ENCODE measurements at places on chromosomes 6 and 20. TPM values are rescaled to one million over a fixed set of nuclear protein-coding genes. Genes with fewer than 3 reads are reported as not detected.

CASS4 gene
- total RNA-seq, result 0.40 TPM

GRCh38 chr6:108801366-108801765 lies 46.9 kb upstream of the ARMC2 start:
- DNase-seq, result no peak

GRCh38 chr20:21632735-21633053 lies 72.8 kb upstream of the PAX1 start:
- DNase-seq, result no peak

GRCh38 chr20:17709361-17710293 lies 9.9 kb downstream of the BANF2 start:
- no peak for DNase-seq

RHAG gene
- 0.62 TPM for total RNA-seq

- DNase-seq, result no peak
Measured at GRCh38 chr6:93196406-93196970, 222.9 kb downstream of the EPHA7 start.

E2F1 gene
- total RNA-seq, result 1.1 TPM

GRCh38 chr6:2818593-2818992 lies 23.1 kb downstream of the SERPINB1 start:
- no peak for DNase-seq

PTK6 gene
- total RNA-seq, result 0.13 TPM

DNA sequence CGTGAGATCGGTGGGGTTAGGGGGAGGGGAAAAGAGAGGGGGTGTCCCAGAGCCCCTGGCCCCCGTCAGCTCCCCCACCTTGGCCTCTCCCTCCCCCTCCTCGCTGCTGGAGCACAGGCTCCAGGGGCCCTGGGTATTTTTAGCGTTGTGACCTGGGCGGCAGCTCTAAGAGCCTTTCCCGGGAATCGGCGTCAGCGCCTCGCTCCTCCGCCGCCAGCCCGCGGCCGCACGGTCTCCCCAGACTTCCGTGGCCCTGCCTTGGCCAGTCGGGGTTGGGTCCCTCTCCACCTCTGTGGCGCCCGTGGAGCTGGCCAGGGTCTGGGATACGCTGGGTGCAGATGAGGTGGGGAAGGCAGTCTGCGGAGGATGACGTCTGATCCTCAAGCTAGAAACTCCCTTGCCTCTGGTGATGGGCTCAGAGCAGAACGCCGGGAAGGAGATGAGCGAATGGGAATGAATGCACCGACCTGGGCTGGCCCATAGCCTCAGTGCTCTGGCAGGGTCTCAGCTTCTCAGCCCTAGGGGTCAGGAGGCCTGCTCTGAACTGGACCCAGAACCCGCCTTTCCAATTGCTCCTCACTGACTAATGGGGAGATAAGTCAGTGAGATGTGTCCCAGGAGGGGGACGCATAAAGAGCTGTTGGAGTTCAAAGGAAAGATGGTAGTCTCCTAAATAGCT lies 883 bp upstream of the DBNDD2 start:
- DNase-seq, result peak; percentile 69

DACT2 gene
- total RNA-seq, result 1.6 TPM

DNA sequence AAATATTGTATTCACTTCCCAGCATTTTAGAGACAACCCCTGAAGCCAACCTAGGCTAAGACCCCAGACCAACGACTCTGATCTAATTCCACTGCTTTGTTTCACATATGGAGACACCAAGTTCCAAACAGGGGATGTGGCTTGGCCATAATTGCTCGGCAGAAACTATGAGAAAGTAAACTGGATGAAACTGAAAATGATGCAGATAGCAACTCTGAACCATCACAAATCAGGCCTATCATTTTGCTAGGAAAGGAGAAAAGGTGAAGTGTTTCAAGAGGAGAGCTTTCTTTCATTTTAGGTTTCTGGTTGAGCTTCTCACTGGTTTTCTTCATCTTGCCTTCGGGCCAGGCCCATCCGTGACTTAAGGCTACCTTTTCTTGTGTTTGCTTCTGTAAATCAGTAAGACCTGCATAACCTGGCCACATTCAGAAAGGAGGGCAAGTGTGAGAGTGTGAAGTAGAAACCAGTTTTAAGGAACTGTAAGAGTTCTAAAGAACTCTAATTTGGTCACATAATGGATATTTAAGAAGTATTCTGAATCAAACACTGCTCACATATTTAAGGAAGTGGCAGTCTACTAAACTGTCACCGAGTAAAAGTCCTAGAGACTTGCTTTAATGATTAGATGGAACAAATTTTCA lies 105.8 kb downstream of the BACH2 start:
- no peak for DNase-seq

DNA sequence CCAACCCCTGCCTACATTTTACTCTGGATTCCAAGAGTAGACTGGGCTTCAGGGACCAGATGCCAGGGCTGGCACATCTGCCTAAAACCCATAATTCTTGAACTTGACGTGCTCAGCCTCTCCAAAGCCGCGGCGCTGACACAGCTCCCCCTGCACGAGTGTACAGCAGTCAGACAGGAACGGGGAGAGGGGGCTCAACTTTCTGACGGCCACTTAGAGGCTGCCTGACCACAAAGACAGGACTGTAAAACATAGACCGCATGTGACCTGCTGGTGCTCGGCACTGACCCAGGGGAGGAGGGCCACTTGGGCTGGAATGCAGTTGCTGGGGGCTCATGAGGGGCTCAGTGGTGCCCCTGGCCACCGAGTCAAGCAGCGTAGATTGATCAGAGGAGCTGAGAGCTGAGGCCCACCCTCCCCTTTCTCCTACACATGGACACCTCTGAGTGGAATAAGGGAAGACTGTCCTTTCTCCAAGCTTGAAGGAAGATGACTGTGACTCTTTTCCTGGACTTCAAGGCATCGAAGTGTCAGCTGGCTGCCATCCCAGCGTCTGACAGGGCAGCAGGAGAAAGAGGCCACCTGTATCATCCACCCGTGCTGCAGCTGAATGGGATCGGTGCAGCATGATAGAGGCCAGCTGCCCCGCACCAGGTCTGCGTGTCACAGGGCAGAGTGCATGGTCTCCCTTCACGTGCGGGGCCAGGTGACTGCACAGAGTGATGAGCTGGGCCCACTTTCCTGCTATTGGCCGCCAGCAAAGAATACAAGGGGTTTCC lies 171.3 kb upstream of the AGPAT4 start:
- DNase-seq, result no peak

GSTA2 gene
- total RNA-seq, result not detected

Data from Right ventricle myocardium superior (tissue), 1 donor.